ENCODE measurements at places on chromosomes 12 and 14. TPM values are rescaled to one million over a fixed set of nuclear protein-coding genes. Genes with fewer than 3 reads are reported as not detected.

SYNE3 gene
- 15.9 TPM for total RNA-seq

IL26 gene
- total RNA-seq = 0.32 TPM

AVPR1A gene
- total RNA-seq = not detected

ZC2HC1C gene
- not detected for total RNA-seq

CIROP gene
- not detected for total RNA-seq

EMP1 gene
- total RNA-seq = 646 TPM

PLA2G1B gene
- not detected for total RNA-seq

ADAMTS20 gene
- total RNA-seq = not detected

KERA gene
- total RNA-seq = not detected

HOXC12 gene
- not detected for total RNA-seq

CRY1 gene
- 10.5 TPM for total RNA-seq

CLEC2A gene
- total RNA-seq = not detected
